ENCODE measurements at places on chromosomes 11 and 22.

DNA sequence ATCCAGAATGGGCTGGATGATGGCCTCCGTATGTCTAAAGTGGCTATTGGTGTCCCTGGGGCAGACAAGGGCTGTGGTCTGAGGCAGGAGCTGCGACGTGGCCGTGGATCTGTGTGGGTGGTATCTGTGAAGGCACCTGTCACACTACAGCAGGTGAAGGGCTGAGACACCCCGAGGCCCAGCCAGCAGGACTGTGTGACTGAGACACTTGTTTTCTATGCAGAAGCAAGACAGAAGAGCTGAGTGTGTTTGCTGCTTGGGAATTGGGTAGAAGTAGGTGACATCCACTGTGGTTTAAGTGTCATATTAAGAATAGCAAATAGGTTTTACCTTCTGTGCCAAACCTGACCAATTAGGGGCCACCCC, 35.0 kb downstream of the AMPD3 start:
- DNase-seq: no peak

- DNase-seq: no peak
These were observed 73.6 kb upstream of the TP53I11 start for GRCh38 chr11:45024316-45024715.

DNA sequence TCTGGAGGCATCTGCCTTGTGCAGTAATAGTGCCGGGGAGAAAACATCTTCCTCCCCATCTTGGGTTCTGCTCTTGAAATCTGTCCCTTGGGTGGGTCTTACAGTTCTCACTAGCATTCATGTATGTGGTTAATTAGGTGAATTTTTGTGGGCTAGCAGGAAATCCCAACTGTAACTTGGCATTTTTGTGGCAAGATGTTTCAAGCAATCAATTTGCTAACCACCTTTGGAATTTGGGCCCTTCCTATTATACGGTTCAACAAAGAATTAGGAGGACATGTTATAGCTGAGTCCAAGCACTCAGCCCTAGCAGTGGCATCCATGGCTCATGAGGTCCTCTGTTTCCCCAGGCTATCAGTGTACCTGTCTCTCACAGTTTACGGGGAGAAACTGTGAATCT, 89.1 kb upstream of the MTNR1B start:
- no peak for DNase-seq

DNA sequence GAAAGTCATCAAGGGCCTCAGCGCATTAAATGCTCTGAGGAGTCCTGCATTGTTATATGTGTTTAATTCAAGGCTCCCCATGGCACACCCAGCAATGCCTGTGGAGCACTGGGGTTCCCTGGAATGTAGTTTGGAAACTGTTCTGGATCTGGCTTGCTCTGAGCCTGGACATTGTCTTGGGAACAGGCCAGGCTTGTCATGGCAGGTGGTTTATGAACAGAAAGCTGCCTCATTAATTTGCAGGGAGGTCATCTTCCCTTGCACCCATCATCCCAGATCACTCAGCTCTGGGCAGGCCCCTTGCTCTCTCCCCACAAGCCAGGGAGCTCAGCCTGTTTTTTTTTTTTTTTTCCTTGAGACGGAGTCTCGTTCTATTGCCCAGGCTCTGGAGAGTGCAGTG, 32.9 kb downstream of the RPS6KA4 start:
- no peak for DNase-seq

GRCh38 chr11:79809487-79809886, 368.7 kb upstream of the TENM4 start:
- no peak for DNase-seq

GRCh38 chr22:37037669-37038068, 13.9 kb upstream of the KCTD17 start:
- no peak for DNase-seq

- DNase-seq: peak; percentile 85
These were observed 75.2 kb downstream of the ADAMTS15 start for GRCh38 chr11:130523609-130524008.

DNA sequence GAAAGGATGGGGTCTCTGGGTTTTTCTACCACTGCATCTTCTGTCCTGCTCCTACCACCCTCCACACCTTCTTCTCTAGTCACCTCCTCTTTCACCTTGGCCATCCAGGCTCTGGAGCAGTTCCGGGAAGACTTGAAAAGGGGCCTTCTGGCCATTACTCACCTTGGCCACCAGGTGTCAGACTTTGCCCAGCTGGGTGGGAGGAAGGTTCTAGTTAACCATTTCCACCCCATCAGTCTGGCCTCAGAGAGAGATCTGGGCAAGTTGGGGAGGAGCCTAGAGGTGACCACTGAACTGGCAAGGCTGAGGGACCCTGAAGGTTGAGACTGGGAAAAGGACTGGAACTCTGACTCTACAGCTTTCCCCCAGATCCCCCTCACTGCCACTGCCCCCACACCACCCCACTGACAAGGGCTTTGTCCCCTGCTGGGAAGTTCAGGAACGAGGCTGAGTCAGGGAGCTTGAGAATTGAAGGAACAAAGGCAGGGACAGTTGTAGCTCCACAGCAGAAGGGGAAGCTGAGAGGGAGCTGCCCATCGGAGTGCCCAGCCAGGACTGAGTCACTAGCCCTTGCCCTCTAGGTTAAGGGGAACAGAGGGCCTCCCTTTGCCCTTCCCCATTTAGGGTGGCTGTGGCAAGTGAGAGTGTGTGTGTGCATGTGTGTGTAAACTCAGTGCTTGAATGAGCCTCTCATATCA, 3.7 kb upstream of the POLD4 start:
- peak; percentile 79 for DNase-seq

- DNase-seq: no peak
These were observed 749.2 kb downstream of the NTM start for GRCh38 chr11:132119573-132119972.

GRCh38 chr11:123357353-123357989, 72.6 kb upstream of the GRAMD1B start:
- no peak for DNase-seq

DNA sequence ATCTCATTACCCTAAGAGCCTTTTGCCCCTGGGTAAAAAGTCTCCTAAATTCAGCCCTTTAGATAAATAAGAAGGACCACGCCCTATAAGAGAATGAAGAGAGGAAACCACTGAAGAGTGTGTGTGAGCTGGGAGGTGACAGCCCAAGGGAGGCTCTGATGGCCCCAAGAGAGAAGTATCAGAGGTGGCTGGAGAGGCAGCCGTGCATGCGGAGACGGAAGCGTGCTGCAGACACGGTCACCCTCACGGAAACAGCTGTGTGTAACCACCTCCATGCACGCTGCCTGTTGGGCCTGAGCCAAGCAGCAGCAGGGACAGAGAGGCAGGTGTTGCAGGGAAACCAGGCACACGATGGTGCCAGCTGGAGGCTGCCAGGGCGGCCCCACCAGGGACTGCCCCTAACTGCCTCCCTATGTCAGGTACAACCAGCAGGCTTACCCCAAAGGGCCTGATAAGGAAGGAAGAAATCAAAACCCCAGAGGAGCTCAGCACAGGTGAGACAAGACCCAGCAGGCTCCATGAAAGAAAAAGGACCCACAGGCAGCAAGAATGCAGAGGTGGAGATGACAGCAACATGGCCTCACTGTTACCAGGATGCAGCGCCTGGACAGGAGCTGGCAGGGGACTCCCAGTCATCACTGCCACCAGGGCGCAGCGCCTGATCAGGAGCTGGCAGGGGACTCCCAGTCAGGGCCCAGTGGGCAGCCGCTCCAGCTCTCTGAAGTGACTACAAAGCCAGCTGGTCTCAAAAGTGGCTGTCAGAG, 7.8 kb downstream of the LARGE2 start:
- no peak for DNase-seq

GRCh38 chr11:92180664-92181251, 43.9 kb upstream of the FAT3 start:
- no peak for DNase-seq
